ENCODE measurements at places on chromosomes 4 and X.

GRCh38 chrX:15594371-15594770, 6.4 kb downstream of the ACE2 start:
- DNase-seq: no peak

GRCh38 chrX:15598026-15598425, 2.7 kb downstream of the ACE2 start:
- no peak for DNase-seq

DNA sequence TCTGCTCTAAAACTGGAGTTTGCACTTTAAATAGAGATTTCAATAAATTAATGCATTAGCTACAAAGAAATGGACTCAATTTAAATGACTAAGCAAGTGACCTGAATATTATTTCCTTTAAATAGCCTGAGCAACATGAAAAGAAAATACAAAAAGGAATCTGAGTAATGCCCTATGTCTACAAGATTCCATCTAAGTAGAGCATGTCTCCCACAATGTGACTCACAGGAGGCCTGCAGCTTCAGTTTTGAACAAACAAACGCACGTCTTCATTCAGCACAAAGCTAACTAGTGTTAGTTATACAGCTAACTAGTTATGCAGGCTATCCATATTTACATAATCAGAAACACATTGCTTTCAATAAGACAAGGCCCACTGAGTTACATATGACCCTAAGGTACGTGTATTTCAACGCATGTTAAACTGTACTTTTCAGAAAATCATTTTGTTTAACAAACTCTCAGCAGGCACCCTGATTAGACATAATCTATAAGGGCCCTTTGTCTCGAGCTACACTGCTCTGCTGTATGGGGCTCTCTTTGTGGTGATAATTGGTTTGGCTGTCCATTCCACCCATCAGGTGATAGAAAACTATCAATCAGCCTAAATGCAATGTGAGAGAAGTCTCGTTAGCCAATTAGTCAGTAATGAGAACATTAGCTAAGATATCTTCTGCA, 116.5 kb downstream of the MAML3 start:
- DNase-seq: no peak

GRCh38 chr4:57132743-57133137, 22.6 kb upstream of the IGFBP7 start:
- no peak for DNase-seq

DNA sequence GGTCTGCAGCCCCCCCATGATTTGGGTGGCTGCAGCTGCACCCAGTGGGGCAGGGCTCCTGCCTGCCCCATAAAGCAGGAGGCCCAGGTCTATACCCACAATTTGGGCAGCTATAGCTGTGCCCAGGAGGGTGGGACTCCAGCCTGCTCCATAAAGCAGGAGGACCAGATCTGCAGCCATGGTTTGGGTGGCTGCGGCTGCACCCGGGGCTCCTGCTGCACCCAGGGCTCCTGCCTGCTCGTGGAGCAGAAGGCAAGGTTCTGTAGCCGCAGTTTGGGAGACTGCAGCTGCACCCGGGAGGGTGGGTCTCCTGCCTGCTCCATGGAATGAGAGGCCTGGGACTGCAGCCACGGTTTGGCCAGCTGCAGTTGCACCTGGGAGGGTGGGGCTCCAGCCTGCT, 81.1 kb downstream of the ATRX start:
- DNase-seq: no peak

GRCh38 chr4:185219551-185220344, 10.3 kb downstream of the SNX25 start:
- DNase-seq: no peak

GRCh38 chrX:4935846-4936245, 1222.4 kb upstream of the PRKX start:
- DNase-seq: no peak

GRCh38 chr4:4541661-4542570, at the start of gene STX18:
Gene STX18 (minus strand): TSS chr4:4542048. CDS start chr4:4541964, 84 bp downstream.
- DNase-seq: peak; percentile 73

- DNase-seq: no peak
Observed at GRCh38 chr4:3225936-3226335, 23.0 kb upstream of the MSANTD1 start.

- no peak for DNase-seq
Observed at GRCh38 chr4:146098397-146098796, 77.1 kb upstream of the LSM6 start.

GRCh38 chr4:70925418-70925817, 23.2 kb downstream of the MOB1B start:
- DNase-seq: no peak

DNA sequence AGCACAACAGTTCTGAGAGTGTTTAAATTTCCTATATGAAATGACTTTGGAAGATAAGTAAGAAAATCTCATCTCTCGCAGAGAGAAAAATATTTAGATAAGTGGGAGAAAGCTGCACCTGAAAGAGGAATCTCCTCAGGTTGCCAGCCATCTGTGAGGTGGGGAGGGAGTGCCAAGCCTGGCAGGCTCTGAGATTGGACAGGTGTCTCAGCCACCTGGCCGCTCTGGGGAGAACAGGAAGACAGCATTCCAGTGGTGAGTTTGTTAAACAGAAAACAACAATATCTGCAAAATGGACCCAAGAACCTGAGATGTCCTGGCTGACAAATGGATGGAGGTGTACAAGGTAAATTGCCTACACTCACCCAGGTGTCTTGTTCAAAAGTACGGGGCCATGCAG, 31.3 kb downstream of the EMCN start:
- DNase-seq: no peak

- no peak for DNase-seq
Observed at GRCh38 chrX:85303544-85303943, 59.8 kb downstream of the ZNF711 start.

GRCh38 chrX:123493857-123494256, 239.0 kb downstream of the THOC2 start:
- no peak for DNase-seq

- DNase-seq: no peak
Observed at GRCh38 chr4:77121736-77122240, 35.2 kb upstream of the CCNG2 start.

GRCh38 chrX:108163333-108164082, 71.9 kb downstream of the ATG4A start:
- DNase-seq: no peak

DNA sequence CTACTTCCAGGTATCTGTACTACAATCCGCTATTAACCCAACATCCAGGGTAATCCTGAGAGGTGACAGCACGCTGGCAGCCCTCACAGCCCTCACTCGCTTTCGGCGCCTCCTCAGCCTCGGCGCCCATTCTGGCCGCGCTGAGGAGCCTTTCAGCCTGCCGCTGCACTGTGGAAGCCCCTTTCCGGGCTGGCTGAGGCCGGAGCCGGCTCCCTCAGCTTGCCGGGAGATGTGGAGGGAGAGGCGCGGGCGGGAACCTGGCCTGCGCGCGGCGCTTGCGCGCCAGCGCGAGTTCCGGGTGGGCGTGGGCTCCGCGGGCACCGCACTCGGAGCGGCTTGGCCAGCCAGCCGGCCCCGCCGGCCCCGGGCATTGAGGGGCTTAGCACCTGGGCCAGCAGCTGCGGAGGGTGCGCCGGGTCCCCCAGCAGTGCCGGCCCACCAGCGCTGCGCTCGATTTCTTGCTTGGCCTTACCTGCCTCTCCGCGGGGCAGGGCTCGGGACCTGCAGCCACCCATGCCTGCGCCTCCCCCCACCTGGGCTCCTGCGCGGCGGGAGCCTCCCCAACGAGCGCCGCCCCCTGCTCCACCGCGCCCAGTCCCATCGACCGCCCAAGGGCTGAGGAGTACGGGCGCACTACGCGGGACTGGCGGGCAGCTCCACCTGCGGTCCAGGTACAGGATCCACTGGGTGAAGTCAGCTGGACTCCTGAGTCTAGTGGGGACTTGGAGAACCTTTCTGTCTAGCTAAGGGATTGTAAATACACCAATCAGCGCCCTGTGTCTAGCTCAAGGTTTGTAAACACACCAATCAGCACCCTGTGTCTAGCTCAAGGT, 87.3 kb downstream of the PRSS12 start:
- no peak for DNase-seq

GRCh38 chrX:109857584-109858228, 124.6 kb upstream of the ACSL4 start:
- no peak for DNase-seq

DNA sequence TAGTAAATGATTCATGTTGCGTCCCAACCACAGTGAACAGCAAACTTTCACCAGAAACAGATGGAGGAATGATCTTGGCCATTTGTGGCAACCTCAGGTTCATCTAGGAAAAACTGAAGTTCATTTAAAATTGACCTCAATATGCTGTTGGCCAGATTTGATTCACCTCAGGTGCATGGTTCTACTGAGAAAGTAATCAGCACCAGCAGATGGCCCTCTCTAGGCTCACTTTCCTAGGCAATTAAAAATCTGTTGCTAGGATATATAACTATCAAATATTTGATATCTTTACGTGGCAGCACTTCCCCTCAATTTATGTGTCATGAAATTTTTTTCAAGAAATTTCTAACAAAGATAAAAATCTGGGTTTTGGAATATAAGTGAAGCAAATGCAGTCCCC, 344.7 kb downstream of the GALNTL6 start:
- no peak for DNase-seq

- no peak for DNase-seq
Observed at GRCh38 chr4:56288663-56289062, 98.6 kb downstream of the AASDH start.

DNA sequence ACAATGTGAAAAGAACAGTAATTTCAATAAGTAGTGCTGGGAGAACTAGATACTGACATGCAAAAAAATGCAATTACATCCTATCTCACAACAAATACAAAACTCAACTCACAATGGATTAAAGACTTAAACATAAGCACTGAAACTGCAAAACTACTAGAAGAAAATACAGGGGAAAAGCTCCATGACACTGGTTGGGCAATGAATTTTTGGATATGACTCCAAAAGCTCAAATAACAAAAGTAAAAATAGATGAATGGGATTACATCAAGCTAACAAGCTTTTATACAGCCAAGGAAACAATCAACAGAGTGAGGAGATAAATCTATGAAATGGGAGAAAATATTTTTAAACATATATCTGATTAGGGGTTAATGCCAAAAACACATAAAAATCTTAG, 53.1 kb downstream of the ANKRD17 start:
- no peak for DNase-seq

GRCh38 chrX:138914767-138915166, 203.2 kb upstream of the FGF13 start:
- DNase-seq: no peak

GRCh38 chr4:6782846-6783110, 251 bp downstream of the KIAA0232 start:
- no peak for DNase-seq

DNA sequence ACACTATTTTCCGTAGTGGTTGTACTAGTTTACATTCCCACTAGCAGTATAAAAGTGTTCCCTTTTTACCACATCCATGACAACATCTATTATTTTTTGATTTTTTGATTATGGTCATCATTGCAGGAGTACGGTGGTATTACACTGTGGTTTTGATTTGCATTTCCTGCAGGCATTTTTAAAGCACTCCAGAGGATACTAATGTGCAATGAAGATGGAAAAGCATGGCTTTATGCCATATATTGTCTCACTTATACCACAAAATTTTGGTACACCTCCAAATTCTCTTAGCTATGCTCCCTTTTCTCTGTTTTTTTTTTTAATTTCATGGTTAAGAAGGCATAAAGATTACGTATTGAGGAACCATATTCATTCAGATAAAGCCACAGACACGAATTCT, 35.1 kb upstream of the NPY2R start:
- no peak for DNase-seq

DNA sequence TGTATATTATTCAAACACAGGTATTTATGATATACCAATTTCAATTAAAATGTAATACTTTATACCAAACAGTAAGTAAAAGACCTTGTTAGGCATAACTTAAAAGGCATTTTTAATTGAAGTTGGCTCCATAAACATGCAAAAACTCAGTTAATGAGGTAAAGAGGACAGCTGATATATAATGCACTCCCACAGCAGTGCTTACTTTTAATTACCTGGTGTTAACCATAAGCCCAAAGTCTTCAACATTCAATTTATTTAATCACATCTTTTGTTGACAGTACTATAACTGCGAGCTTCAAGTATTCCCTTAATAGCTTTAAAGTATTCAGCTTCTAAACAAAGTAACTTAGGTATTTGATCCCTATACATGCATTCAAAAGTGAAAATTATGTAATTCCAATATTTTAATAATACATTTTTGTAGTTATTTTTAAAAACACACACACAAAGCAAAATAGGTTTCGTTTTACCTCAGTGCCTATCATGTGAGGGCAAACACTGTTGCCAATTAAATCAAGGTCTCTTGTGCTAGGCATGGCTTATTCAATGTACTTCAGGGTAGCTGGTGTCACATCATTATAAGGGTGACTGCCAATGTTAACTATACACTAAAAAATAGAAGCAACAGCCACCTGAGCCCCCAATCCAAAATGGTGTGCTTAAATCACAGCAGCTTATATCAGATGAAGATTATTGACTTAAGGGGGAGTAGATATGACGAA, 197.1 kb downstream of the LRBA start:
- DNase-seq: no peak

- no peak for DNase-seq
Observed at GRCh38 chr4:78711676-78712075, 64.5 kb upstream of the BMP2K start.

- DNase-seq: no peak
Observed at GRCh38 chrX:129574214-129574613, 34.2 kb downstream of the OCRL start.

GRCh38 chrX:81082649-81083048, 119.1 kb downstream of the HMGN5 start:
- no peak for DNase-seq

DNA sequence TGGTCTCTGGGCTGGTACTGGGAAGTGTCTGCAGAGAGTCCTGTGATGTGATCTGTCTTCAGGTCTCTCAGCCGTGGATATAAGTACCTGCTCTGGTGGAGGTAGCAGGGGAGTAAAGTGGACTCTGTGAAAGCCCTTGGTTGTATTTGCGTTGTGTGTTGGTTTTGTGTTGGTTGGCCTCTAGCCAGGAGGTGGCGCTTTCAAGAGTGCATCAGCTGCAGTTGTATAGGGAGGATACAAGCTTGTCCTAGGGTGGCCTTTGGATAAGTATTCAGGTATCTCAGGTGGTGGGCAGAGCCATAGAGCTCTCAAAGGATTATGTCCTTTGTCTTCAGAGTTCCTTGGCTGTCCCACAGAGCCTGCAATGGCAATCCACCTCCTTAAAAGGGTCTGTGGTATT, 111.6 kb downstream of the MAGEB17 start:
- no peak for DNase-seq

- DNase-seq: no peak
Observed at GRCh38 chrX:24759786-24760185, 66.1 kb downstream of the POLA1 start.

DNA sequence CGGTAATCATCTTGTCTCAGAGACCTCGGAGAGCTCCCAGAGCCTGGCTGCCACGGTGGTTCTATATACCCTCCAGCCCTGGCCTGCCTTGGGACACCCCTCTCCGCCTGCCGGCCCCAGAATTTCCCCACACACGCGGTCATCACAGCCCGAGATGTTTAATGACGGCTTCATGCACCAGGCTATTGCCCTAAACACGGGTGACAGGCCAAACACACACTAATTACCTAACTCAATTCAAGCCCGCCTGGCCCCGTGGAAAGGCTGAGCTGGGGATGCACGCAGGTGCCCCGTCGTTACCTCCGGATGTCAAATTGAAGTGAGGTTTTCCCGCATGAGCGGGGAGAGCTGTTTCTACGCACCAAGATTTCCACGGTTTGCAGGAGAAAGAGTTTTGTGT, 72.9 kb upstream of the PPP2R3B start:
- no peak for DNase-seq

GRCh38 chr4:152325831-152326230, 210.1 kb downstream of the FBXW7 start:
- DNase-seq: no peak

All from 8988T (cell line).